Fibroblast of the aortic adventitia (primary cell): ENCODE measurements at places on chromosomes 7 and 10. TPM values are rescaled to one million over a fixed set of nuclear protein-coding genes. Genes with fewer than 3 reads are reported as not detected.

RTKN2 gene
- total RNA-seq = 0.16 and 11.9 TPM in 2 replicates

SPDYE1 gene
- total RNA-seq = not detected in 2 replicates

LRRC17 gene
- total RNA-seq = 95.6 and 131 TPM in 2 replicates

KIF11 gene
- 4.5 and 46.5 TPM in 2 replicates for total RNA-seq

LAMB1 gene
- total RNA-seq = 332 and 467 TPM in 2 replicates

ADRA2A gene
- total RNA-seq = 0.82 and 2.6 TPM in 2 replicates

ACSM6 gene
- not detected in 2 replicates for total RNA-seq

CRHR2 gene
- not detected in 2 replicates for total RNA-seq

LRRC4 gene
- total RNA-seq = 0.27 TPM in 1 of 2 replicates, not detected in the other
